ENCODE measurements at places on chromosomes 1 and 21.

DNA sequence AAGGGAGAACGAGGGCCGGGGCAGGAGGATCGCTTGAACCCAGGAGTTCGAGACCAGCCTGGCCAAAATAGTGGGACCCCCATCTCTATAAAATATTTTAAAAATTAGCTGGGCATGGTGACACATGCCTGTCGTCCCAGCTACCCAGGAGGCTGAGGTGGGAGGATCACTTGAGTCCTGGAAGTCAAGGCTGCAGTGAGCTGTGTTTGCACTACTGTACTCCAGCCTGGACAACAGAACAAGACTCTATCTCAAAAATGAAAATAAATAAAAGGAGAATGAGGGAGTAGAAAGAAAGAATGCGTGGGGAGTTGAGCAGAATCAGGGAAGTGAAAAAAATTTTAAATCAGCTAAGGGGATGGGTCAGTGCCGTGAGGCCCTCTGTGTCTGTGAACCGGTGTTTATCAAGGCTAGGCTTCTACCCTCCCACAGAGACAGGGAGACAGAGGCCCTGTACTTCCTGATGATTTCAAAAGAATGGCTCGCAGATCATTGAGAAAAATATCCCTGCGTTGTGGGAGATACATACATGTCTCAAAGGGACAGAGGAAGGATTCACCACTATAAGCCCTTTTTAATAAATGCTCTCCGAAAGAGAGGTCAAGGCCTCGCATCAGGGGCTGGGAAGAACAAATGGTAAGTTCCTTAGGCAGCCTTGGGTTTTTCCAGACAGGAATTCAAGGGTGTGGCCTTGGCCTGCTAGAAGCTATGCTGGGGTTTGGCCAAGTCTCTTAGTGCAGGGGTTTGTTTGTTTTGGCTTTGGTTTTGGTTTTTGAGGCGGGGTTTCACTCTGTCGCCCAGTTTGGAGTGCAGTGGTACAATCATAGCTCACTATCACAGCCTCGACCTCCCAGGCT is 20.7 kb downstream of the IL10RB start:
- DNase-seq = no peak

DNA sequence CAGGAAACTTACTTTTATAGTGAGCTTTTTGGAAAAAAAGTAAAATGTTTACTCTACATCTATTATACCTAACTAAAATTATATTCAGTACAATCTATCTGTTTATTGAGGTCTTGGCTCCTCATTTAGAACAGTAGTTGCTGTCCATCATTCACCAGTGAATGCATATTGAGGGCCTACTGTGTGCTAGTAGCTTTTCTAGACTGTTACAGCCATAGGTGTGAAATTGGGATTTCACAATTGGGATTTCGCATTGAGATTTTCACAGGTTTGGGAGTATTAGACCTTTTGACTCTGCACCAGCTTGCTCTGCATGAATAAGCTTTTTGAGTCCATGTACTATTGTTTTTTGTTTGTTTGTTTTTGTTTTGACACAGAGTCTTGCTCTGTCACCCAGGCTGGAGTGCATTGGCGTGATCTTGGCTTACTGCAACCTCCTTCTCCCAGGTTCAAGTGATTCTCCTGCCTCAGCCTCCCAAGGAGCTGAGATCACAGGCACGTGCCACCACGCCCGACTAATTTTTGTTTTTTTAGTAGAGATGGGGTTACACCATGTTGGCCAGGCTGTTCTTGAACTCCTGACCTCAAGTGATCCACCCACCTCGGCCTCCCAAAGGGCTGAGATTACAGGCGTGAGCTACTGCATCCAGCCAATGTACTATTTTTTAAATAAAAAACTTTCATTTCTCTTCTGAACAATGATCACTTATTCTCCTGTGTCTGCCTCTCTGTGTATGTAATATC is 47.2 kb upstream of the ERRFI1 start:
- no peak for DNase-seq

- DNase-seq = no peak
Measured at GRCh38 chr1:46692811-46693770, 21.4 kb downstream of the TEX38 start.

DNA sequence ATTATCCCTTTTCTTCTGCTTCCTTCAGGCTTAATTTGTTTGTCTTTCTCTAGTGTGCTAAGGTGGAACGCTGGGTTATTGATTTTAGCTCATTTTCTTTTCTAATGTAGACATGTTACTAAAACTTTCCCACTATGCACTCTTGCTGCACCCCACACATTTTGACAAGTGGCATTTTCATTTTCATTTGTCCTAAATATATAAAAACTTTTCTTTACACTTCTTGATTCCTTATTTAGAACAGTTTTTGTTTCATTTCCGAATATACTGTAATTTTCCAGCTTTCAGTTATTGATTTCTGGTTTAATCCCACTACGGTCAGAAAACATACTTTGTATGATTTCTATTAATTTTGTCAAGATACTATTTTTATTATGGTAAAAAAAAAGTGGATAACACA is 25.3 kb downstream of the SH3BP5L start:
- DNase-seq = no peak

GRCh38 chr1:63678200-63678599 is 85.0 kb downstream of the PGM1 start:
- no peak for DNase-seq

GRCh38 chr1:8702472-8702849 is 115.0 kb downstream of the RERE start:
- DNase-seq = no peak

DNA sequence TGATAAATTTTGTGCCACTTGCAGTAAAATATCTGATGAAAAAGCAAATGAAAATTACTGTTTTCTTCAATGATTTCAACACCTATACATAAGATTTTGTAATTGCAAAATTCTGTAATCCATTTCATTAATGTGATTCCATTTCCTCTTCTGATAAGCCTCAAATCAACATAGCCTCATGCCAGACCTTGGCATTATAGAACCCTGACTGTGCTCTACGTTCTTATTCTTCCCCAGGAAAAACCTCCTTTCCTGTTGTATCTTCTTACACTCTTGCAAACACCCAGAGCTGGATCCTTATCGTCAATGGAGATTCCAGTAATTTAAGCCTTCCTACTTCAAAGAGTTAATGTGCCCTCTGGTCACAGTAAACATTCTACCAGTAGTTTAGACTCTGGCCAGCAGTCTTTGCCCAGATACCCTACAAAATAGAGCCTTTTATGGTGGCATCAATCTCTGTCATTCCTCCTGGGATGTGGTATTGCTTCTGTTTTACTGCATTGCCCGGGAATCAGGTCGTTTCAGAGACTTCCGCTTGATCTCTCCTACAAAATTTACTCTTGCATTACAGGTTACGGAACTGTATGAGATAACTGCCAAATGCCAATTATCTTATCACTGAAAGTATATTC is 48.5 kb upstream of the CHRM3 start:
- no peak for DNase-seq
